ENCODE measurements at places on chromosomes 2 and 18.

DNA sequence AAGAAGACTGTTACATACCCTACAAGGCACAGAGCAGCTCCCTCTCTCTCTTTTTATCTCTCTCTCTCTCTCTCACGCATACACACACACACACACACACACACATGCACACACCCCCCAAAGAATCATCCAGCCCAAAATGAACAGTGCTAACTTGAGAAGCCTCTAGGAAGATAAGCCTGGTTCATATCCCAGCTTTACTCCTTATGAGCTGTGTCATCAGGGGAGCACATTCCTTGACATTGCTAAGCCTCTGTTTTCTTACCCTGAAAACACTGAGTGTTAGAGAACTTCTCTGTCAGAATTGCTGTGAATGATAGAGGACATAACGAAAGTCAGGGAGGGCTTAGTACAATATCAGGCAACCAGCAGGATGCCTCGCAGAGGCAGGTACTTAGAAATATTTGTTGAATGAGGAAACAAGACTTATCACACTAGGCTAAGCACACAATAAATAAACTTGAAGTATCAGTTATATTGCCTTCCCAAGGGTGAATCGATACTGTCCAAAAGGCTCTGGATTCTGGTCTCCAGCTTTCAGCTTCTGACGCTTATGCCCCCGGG, 725.6 kb upstream of the ID2 start:
- no peak for DNase-seq

GRCh38 chr18:12417687-12418086, 10.0 kb downstream of the PRELID3A start:
- DNase-seq: no peak

DNA sequence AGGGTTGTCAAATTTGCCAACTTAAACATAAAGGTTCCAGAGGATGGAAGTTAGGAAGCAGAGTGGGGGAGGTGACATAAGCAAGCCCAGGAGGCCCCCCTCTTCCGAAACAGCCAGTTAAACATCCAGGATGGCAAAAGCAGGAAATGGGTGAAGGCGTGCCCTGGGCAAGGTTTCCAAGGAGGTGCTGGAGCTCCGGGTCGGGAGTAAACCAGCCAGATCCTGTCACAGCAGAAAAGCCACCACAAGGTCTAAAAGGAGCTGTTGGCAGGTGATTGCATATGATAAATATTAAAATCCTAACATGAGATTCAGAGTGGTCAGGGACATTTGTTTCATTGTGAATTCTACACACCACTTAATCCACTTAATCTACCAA, 572.2 kb upstream of the SALL3 start:
- no peak for DNase-seq

GRCh38 chr2:32246911-32247310, 17.8 kb downstream of the NLRC4 start:
- no peak for DNase-seq

DNA sequence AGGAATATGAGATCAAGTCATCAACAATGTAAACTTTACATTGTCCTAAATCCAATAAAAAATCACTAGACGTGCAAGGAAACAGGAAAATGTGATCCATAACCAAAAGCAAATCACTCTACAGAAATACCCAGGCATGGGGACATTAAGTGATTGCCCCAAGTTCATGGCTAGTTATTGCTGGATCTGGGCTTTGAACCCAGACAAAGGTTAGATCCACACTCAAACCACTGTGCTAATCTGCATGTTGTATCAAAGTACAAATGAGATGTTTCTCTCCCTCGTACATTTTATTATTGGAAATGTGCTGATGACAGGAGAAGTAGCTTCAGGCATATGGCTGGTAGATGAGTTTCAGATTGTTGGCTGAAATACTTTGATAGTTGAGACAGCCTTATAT, 2.7 kb upstream of the ARL5A start:
- DNase-seq: no peak

DNA sequence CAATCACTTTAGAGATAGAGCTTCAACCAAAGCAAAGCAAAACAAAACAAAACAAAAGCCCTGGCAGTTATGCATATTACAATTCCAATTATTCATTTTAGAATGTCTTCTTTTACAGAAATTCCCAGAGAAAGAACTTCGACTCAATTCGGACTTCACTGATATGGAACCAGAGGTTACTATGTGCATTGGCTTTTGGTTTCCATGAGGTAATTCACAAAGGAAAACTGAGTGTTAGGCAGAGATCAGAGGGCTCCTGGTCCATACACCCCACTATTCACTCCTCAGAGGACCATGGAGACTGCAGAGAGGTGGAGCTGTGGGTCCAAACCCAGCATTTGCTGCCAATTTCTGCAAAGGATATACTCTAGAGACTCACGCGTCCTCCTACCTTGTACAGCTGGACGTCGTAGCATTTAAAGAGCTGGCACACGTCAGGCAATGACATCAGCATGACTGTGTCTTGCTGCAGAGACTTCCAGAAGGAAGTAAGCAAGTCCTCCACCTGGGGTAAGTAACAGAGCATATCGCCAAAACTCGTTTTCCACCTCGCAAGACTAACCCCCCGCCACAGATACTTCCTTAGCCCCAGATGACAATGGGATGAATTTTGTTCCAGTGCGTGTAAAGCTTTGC, 31.3 kb upstream of the CREG2 start:
- no peak for DNase-seq

DNA sequence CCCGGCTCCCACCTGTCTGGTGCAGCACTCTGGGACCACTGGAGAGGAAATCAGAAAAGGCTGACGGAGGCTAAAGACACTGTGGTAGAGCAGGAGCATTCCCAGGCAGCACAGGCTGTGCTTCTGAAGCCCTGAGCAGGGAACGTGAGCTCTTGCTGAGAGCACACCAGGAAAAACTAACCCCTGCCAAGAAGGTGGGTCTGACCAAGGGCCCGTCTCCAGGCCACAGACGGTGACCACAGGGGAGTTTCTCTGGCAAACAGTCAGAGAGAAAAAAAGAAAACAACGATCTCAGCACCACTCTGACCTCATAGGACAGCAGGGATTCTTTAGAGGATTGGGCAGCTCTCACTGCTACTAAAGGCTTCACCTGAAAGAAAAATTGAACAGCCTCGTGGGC, 201.4 kb downstream of the AFF3 start:
- DNase-seq: no peak

DNA sequence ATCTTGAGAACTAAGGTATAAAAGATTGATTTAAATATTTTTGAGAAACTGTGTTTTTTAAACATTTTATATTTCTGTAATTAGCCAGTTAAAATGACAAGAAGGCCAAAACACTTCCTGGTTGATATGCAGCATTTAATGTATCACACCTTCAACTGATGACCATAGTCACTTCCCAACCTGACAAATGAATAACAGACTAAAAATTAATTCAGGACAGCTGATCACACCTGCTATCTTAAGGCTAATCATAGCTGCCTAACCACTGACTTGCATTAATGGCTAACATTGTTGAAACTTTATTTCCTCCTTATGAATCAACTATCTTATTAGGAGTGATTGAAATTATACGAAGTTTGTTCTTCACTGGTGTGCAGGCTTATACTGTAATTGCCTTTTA, 125.8 kb upstream of the MSTN start:
- DNase-seq: no peak

DNA sequence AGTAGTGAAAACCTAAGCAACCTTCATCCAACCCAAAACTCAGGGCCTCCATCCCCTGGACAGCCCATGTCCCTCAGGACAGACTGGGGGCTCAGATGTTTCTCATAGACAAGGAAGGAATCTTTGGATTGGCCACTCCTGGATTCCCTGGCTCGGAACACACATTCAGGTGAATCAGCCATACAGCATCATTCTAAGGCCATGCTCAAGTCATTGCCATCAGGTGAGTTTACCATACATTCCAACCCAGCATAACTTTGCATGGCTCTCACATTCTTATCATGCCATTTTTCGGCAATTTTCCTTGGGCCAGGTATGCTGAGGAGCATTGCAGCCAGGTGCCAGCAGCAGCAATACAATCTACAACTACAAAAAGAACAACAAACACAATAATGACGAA, 34.6 kb upstream of the SERPINE2 start:
- DNase-seq: no peak

DNA sequence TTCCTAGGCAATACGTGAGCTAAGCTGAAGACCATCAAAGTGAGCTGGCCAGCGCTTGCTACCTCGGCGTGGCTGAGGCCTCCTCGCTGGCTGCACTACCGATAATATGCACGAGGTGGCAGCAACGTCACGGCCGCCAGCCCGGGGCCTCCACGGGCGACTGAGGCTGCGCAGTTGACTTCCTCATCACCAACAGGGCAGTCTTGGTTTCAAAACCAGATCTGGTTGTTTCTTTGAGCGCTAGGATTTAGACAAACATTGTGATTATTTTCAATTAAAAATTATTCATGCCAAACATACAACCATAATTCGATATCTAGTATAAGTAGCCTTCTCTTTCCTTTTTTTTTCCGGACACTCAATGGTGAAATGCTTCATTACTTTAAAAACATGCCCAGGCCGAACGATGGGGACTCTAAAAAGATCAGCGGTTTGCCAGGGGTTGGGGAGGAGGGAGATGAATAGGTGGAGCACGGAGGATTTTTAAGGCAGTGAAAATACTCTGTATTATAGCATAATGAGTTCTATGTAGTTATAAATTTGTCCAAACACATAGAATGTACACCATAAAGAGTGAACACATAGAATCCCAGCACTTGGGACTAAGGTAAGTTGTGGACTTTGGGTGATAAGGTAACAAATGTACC, 52.0 kb downstream of the CYBRD1 start:
- peak; percentile 73 for DNase-seq

DNA sequence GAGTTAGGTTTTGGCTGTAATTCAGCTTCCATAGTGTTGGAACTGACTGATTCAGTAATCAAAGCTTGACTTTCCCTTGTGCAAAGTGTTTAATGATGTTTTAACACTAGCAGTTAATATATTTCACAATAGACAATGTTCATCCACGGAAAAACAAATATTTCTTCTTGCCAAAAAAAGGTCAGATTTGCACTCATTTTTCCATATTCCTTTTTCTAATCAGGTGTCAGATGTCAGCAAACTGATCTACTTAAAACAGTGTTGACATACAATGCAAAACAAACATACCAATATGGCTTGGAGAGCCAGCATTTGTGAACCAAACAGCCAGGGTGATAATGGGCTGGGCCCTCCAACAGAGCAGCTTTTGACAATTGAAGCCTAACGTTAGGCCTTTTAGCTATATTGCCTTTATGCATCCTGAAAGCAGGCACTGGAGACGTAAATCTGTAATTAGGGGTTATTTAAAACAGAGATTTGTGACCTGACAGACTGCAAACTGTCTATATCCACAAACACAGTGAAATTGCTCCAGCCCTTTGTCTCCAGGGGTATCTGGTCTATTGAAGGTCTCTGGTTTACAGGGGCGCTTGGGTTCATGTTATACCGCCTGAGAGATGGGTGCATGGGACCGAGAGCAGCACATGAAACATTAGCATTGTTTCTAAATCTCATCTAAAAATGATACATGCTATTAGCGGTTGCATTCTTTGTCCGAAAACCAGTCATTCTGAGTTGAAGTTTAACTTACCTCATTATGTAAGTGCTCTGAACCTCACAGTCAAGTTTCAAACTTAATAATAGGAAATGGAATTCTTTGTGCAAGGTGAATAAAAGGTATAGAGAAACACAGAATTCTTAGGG, 7.1 kb upstream of the CDCA7 start:
- no peak for DNase-seq

- DNase-seq: no peak
Observed at GRCh38 chr2:3602553-3603339, 7.8 kb downstream of the COLEC11 start.

GRCh38 chr2:151654891-151655290, 79.4 kb downstream of the NEB start:
- DNase-seq: no peak

GRCh38 chr2:67476809-67477790, 80.0 kb downstream of the ETAA1 start:
- DNase-seq: no peak

GRCh38 chr2:218963601-218964000, 4.1 kb downstream of the CDK5R2 start:
- no peak for DNase-seq

DNA sequence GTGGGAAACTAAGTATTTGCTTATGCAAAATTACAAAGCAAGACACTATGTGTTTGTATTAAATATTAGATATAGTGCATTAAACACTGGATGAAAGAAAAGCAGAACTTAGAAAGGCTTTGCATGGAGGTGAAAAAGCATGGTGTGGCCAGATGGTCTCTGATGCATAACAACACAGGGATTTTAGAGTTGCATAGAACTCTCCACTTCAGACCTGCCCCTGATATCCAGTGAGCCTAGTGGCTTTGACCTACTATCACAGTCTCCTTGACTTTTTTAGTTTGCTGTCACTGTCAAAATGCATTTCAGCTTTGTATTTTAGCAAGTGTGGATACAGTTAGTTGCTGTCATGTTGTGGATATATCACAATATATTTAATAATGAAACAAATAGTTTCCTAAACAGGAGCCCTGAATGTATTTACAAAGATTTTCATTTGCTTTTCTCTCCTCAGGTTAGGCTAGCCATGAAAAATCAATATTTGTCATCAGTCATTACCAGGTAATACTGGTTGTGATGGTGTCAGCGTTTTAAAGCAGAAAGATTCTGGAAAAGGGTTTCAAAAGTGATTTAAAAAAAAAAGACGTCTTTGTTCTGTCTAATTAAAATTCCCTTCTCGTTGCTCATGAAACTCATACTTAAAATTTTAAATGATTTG, 5.2 kb downstream of the CSRNP3 start:
- DNase-seq: no peak

GRCh38 chr2:96898641-96899412, 28.9 kb upstream of the SEMA4C start:
- no peak for DNase-seq

DNA sequence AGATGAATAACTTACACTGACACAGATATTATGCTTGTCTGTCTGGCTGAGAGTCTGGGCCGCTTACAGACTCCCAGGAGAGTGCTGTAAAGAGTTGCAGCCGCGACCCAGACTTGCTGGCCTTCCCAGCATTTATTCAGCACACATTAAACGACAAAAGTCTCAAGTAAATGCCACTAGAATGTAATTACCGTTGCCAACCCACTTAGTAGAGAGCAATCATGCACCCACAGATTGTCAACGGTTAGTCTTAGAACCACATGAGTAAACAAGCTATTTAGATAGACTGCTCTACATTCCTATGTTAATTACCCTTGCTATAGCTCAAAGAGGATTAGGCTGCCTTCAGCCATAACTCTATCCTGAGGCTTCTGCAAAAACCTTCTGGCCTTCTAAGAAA, 47.8 kb upstream of the C2orf74 start:
- no peak for DNase-seq

DNA sequence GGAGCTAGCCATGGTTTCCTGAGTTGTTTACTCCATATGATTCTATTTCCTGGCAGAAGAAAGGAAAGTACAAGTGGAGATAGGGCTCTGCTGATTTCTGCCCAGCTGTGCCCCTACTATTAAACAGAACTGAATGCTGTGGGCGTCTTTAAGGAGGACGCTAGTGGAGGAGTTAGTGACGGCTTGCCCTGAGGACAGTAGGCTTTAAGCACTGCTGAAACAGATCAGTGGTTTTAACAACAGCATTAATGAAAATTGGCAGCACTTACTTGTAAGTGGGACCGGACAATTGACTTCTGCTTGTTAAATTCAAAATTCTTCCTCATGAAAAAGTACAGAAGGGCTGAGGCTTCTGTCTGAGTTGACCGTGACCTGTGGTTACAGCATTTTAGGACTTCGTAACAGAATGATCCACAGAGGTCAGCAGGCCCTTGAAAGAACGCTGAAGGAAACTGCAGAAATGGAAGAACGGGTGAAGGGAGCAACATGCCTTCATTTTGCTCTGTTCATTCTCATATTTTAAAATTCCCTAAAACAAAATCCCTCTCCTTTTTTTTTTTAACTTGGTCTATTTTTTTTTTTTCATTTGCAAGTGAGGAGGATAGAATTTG, 80.6 kb upstream of the CCDC195 start:
- DNase-seq: no peak
